ENCODE measurements at places on chromosomes 5 and 9. TPM values are rescaled to one million over a fixed set of nuclear protein-coding genes. Genes with fewer than 3 reads are reported as not detected.

- DNase-seq: no peak
Observed at GRCh38 chr5:96968074-96968473, 32.2 kb downstream of the LNPEP start.

DNA sequence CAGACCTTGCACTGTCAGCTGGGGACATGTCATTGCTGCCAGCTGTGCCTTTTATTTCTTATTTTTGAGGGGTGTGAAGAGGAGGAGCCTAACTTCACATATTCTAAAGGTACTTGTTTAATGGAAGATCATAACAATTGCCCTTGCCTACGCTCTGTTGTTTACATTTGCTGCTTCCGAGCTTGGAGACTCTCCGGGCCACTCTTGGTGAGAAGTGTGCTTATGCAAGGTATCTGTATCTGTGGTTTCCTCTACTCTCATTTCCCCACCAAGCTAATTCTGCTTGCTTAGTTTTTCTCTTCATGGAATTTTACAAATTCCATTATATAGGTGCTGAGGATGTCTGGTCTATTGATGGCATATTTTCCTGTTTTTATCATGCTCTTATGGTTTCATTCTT lies 105.3 kb downstream of the RASGRF2 start:
- no peak for DNase-seq

DNA sequence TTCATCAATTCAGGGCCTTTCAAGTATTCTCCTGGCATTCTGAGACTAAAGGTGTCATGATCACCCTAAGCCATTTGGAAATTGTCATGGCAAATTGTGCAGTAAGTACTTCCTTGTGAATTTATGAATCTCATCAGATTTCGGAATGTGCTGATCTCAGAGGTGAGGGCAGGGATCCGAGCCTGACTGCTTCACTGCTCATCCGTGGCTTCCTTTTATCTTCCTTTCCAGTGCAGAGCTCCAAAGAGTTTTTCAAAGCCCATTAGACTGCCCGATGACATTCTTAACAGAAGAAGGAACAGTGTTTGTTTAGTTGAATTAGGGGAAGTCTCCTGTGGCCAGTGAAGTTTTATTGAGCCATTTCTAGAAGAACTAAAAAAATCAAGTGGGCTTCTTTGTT lies 182.8 kb upstream of the GDNF start:
- DNase-seq: no peak

GRCh38 chr9:21381448-21382339 lies 3.5 kb downstream of the IFNA2 start:
- no peak for DNase-seq

The KIF24 gene
- total RNA-seq: 0.68 TPM

The MLANA gene
- not detected for total RNA-seq

The EXOSC2 gene
- total RNA-seq: 11.5 TPM

The KYAT1 gene
- total RNA-seq: 7.4 TPM

Data from gastrocnemius medialis (tissue), 4 donors.